ENCODE measurements at places on chromosomes 3 and 15. TPM values are rescaled to one million over a fixed set of nuclear protein-coding genes. Genes with fewer than 3 reads are reported as not detected.

Gene CHCHD6
- 17.6 TPM for total RNA-seq

Gene PRRT3
- total RNA-seq, result 3.6 TPM

Gene SLC28A1
- total RNA-seq, result not detected

Gene CASR
- not detected for total RNA-seq

Gene CDC25A
- total RNA-seq, result 9.7 TPM

Gene PTH1R
- total RNA-seq, result not detected

Gene C3orf22
- not detected for total RNA-seq

Gene SNX1
- 47.8 TPM for total RNA-seq

Gene ISG20
- total RNA-seq, result 36.5 TPM

Gene CELSR3
- 2.2 TPM for total RNA-seq

Gene SELENOK
- total RNA-seq, result 20.4 TPM

Gene ITPR1
- total RNA-seq, result 12.5 TPM

Gene SPINK8
- not detected for total RNA-seq

Gene SH2D7
- total RNA-seq, result not detected
